ENCODE measurements at places on chromosomes 1 and 21.

DNA sequence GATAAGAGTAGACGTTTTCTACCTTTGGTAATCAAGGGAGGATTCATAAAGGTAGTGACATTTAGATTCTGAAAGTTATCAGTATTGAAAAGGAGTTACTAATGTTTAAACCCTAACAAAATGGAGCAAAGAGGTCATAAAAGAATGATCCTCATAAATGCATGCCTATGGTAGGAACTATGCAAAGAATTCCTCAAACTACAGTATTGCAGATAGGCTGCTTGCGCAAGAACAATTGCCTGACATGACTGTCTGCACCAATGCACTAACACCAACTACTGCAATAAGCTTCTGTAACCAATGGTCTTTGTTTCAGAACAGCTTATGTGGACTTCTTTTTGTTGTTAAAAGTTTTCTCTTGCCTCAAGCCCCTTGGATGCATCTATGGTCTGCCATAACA is 597.3 kb upstream of the ADGRL4 start:
- DNase-seq = no peak

- no peak for DNase-seq
Observed at GRCh38 chr1:236568285-236568894, 35.9 kb downstream of the HEATR1 start.

DNA sequence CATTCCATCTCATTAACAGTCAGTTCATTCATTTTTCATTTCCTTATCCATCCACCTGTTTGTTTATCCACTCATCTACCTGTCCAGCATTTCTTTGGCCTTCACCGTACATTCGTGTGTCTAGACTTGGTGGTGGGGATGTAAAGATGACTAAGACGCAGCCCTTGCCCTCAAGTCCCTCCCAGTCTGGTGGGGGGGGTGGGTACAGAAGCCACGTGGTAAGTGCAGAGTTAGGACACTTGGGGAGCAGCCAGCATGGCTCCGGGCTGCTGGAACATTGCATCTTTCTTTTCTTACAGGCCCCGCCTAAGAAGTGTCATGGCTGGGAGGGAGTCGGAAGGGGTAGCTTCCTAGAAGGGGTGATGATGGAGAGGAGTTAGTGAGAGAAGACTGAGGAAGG is 17.2 kb downstream of the KIF26B start:
- DNase-seq = no peak

DNA sequence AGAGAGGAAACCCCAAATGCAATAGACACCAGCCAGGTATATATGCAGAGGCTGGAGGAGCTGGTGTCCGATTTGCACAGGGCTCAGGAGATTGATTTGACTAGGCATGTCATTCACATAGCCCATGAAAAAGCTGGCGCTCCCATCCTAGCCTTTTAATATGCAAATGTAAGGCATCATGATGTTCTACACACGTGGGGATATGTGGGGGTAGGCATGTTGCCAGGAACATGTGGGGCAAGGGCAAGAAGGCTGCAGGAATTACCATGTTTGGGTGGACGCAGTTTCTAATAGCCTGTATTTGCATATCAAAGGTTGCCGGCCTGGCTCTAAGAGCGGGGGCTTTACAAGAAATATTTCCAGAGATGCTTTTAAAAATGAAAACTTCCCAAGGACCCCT is 11.7 kb upstream of the SH3GLB1 start:
- DNase-seq = no peak

DNA sequence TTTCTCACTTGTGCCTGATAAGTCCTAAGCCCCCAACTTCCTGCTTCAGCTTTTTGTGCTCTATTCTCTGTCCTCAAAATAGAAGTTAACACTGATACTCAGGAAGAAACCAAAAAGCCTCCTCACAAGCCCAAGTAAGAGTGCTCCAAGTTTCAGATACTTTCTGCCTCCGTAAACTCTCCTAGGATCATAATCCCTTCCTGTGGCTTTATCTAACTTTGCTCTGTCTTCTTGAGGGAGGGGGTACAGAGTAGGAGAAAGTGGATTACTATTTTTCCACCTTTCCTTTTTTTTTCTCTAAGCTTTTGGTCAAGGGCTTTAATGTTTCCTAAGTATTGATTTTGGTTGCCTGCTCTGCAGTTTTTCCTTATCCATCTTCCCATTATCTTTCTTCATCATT is 54.6 kb downstream of the DPH5 start:
- no peak for DNase-seq

DNA sequence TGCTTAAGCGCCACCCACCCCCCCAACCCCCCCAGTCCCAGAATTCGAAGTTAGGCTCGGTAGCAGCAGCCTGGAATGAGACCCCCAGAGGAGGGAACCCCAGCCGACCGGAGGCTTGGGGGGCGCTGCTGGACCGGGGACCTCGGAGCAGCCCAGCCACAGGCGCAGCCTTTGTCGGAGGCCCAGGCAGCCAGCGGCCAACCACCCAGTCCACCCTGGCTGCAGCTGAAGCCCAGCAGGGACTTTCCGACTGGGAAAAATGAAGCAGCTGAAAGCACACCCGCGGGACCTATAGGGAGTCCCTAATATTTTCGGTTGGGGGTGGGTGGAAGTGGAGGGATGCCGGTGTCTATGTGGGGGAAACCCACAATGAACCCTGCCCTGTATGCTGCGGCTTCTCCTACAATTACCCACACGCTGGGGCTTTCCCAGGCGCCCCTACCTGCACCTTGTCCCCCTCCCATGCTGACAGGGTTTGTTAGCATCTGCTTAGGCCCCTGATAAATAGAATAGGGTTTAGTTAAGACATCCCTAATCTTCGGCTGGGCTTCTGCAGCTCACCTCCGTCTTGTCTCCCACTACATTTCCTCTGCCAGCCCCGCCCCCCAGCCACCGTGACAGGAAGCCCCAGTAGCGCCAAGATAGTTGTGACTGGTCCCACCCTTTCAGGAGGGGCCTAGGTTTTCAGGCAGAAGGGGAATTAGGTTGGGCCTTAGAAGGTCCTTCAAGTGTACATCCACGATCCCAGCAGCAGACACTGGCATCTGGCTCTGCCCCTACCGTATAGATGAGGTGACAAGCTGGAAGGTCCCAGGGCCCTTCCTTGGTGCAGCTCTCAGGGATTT is 838 bp downstream of the CCDC28B start:
- DNase-seq = peak; percentile 74

DNA sequence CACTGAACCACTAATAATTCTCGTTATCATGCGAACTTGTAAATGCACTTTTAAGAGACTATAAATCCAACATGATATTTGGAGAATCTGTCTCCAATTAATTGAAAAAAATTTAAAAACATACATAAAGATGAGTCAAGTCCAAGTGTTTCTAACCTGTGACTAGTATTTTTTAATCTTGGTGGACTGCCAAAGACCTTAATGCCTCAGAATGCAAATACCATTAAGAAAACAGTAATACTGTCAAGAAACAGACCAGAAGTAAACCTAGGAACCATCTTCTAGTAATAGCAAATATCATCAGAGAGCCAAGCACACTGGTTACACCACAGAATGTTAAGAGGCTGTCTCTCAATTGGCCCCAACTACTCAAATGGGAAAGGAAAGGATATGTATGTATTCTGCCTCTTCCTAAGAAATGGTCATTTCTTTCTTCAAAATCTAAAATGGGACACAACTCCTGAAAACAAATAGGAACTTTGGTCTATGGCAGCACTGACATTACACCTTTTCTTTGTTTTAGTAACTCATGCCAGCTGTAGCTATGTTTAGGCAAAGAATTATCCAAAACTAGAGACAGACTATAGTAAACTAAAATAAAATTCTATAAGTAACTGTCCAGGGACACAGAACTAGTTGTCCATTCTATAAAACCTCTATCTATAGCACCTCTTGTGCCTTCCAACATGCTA is 15.8 kb downstream of the SCYL3 start:
- DNase-seq = no peak

DNA sequence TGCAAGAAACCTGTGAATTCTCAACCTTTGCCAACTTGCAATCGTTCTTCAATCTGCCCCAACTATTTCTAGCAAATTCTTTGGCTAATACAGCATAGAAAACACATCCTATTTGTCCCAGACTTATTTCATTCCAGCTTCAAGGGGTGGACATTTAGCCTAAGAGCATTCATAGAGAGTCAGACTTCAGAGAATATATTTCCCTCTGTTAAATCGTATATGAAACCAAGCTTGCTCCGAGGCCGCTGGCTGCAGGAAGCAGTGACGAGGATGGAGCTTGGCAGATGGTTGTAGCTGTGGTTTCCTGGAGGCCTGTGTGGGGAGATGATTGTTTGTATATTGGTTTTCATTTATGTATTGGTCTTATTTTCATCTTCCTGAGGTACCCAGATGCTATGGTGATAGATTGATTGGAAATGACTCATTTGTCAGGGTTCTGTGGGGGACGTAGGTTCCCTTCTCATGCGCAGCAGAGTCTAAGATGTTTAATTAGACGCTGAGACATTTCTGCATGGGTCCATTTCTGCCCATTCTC is 26.1 kb downstream of the MAN1C1 start:
- DNase-seq = peak; percentile 84

Data from activated CD4-positive, alpha-beta T cell treated with anti-CD3 and anti-CD28 coated beads, Interleukin-2, Interleukin-4, amounts not matched to agents 100 ng/mL and 50 ng/mL, durations not matched to agents 16 hours and 8 hours (primary cell).